CD4-positive, alpha-beta T cell treated with Interleukin-6 at 100 ng/mL for 8 hours (primary cell): ENCODE measurements at places on chromosomes 3 and 15.

- DNase-seq = no peak
These were observed 56.2 kb downstream of the GABRG3 start for GRCh38 chr15:27027229-27027628.

DNA sequence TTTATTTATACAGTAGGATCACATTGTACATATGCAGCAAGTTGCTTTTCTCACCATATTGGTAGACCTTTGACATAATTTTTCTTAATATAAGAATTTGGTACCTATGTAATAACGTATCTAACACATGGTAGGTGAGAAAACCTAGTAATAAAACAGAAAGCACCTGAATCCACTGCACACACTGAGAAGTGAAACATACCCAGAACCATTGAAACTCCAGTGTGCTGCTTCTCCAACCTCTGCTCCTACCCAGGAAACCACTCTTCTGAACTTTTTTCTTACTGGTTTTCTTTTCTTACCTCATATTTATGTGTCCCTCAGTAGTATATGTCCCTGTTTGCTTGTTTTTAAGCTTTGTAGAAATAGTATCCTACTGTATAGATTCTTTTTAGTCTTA lies 293.0 kb downstream of the UBE2E2 start:
- no peak for DNase-seq

DNA sequence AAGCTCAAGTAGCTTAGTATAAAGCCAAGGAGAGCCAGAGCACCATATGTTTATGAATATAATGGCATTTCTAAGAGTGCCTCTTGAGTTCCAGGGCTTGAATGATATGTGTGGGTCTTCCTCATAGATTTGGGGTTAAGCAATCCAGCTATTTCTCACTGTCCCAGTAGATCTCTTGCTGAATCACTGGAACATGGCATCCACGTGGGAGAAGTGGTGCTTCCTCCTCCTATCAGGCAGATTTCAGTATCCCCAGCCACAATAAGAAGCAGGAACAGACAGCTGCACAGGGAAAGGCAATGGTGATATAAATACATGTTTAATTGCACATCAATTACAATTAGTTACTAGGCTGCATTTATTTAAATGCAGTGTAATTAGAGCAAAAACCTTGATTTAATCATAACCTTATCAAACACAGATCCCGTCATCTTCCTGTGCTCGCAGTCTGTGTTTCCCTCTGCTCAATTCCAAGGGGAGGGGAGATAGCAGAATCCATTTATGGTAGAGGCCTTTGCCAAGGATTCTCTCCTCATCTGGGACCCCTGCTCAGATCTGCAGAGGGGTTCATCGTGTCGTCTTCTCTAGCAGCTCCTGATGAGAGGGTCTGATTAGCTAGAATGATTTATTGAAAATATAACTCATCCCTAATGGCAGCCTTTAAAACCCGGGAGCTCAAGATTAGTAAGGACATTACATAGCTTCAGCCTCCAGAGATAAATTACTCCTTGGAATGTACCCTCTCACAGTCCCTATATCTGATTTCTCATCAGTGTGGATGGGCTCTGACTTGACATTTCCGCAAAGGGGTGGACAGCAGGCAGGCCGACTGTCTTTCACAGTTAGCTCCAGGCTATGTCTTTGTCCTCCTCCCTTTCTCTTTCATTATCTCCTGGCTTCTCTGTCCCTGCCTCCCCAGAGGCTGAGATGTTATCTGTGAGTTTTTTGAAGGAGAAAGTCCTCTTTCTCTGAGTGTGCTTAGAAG lies 775.9 kb downstream of the AGBL1 start:
- no peak for DNase-seq

GRCh38 chr3:85790445-85791030 lies 831.7 kb downstream of the CADM2 start:
- DNase-seq = no peak

DNA sequence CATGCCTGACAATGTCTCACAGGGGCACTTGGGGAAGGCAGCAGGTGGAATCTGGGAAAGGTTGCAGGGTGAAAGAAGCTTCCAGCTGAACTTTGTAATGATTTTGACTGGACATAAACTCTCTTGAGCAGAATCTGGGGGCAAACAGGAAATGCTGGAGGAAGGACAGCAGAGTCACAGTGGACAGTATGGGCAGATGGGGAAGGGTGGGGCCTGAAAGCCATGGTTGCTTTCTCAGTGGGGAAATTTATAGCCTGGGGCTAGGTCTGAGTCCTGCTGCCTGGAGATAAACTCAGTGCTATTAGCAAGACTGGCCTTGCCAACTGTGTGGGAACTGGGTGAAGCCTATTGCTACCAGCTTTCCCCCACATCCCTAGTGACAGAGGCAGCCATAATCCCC lies 203.2 kb downstream of the OSBPL10 start:
- no peak for DNase-seq

DNA sequence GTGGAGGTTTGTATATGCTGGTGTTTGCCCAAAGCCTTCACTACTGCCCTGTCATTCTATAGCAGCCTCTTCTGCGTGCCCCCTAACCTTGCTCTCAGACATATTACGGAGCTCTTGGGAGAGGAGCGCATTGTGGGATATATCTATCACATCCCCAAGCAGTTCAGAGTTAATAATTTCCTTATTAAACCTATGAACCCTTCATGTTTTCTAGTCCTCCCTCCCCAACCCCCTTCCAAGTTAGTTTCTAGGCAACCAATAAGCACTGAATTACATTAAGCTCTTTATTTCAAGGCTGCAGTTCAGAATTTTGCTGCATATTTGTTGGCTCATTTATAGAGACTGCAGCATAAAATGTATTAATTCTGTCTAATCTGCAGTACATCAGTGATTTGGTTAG lies 57.3 kb upstream of the GRM7 start:
- DNase-seq = no peak

DNA sequence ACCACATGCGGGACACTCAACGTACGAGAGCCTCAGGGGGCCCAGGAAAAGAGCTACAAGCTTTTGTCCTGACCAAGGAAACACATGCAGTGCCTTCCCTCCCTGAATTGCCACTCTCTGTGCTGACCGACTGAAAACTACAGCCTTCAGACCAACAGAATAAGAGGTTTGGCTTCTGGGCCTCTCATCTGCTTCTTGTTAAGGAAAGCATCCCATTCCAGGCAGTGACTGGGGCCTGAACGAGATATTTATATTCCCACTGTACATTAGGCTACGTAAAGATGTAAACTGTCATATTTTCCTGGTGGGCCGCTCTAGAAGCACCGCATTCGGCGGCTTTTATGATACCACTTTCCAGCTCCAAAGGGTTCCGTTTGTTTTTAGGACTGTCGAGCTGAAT lies 208.9 kb upstream of the TPM1 start:
- DNase-seq = no peak

GRCh38 chr3:188796122-188796631 lies 375.6 kb upstream of the TPRG1 start:
- DNase-seq = no peak

DNA sequence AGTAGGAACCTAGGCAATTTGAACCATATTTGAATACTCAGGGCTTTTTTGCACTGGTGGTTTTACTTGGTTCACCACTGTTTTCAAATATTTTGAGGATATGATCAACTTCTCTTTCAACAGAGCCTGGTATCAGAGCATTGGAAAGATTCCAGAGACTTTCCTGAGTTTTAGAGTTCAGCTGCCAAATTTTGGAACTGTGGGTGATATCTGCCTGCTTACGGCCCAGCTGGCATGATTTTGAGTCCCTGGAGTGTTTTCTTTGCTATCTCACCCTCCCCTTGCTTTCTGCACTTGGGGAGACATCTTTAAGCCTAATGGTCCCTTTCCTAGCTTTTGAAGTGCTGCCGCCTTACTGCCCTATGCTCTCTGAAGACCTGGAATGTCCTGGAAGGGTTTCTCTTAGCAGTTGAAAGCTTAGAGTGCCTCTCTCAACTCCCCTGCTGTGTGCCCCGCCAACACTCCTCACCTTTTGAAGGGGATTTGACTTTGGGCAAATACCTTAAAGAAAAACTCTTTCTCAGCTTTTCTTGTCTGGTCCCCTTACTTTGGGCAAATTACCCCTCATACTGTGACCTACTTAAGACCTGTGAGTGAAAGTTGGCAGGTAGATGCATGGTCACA lies 539.1 kb downstream of the MFSD1 start:
- DNase-seq = no peak

DNA sequence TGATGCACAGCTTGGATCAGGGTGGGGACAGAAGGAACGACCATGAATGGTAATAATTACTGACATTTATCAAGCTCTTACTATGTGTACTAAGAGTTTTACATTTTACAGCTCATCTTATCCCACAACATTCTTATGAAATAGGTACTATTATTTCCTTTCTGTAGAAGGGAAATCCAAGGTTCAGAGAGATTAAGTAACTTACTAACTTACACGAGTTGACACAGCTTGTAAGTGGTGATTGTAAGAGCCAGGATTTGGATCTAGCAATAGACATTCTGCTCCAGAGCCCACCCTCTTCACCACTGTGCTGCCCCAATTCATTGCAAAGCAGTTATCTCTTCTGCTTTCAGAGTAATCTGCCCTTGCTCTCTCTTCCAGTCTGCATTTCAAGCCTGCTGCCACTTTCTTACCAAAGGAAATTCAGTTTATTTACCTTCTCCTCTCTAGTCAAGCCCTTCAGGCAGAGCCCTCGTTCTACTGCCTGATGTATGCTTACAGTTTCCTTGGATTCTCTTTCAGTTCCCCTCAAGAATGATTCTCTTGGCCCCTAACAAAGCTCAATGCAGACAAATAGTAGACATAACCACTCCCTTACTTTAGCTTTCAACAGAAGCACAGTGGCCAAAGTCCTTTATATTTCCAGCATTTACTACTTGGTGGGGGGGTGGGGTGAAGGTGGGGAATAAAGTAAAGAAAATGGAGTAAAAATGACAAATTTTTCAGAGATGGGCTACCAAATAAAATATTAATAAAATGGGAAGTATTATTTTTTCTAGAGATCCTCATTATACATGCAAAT lies 65.8 kb downstream of the ATP8B4 start:
- no peak for DNase-seq

GRCh38 chr15:62059816-62060112 lies 483 bp downstream of the VPS13C start:
- peak; percentile 43 for DNase-seq

DNA sequence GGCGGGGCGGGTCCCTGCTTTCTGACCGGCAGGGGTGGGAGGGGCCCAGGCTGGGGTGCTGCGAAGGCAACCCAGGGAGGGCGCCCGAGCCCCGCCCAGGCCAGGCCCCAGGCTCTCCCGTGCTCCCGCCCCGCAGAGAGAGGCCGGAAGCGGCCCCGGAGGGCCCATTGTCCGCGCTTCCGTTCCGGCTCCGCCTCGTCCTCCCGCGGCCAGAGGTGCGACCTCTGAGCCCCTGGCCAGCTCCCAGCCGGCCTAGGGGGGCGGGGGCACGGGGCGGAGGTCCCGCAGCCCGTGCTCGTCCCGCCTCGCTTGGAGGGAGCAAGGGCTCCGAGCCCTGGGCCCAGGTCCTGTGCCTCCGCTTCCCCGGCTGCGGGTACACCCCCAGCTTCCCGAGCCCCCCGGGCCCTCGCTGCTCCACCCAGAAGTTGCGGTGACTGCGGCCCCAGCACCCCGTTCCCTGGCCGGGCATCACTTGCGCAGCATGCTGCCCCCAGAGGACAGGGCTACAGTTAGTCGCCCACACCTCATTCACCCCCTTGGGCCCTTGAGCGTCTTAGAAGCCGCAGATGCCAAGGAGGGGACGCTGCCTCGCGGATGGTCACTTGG lies 20.4 kb upstream of the PLXND1 start:
- DNase-seq = peak; percentile 52

- no peak for DNase-seq
These were observed 16.2 kb downstream of the MBNL1 start for GRCh38 chr3:152284906-152285305.

GRCh38 chr15:45523166-45523460 lies 558 bp upstream of the SLC30A4 start:
- no peak for DNase-seq

DNA sequence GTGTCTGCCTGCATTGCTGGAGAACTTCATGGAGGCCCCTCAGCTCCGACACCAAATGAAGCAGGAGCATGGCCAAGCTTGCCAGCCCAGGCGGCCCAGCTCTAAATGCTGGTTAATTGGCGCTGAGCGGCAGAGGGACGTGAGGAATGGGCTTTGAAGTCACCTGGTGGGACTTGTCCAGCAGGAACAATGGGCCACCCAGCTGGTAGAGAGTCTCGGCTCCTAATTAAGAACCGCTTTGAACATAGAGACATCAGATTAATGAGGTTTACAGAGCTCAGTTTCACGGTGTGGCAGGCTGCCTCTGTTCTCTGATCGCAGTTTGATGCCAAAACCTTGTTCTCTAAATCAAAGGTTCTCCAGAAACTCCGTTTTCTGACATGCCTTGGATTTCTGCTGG lies 77.5 kb upstream of the LINGO1 start:
- no peak for DNase-seq

- no peak for DNase-seq
These were observed 11.8 kb upstream of the CDV3 start for GRCh38 chr3:133561679-133562078.

DNA sequence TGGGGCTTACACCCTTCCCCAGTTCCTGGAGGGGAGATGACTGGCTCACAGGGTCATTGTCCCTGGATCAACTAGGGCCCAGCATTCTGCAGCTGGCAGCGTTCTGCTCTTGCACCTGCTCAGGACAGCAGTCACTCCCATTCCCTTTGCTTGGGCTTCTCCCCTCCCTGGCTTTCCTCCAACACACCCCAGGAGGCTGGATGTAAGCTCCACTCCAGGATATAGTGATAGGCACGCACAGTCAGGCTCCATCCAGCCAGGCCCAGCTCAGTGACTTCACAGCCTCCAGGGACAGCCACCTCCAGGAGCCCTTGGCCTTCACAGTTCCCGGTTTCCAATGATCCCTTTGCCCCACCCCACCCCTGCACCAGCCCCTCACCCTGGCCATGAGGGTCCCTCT lies 1.9 kb downstream of the SPTBN5 start:
- no peak for DNase-seq

GRCh38 chr15:100726421-100727190 lies 124.2 kb downstream of the ASB7 start:
- DNase-seq = no peak

- no peak for DNase-seq
These were observed 678.6 kb downstream of the MECOM start for GRCh38 chr3:168984872-168985271.

DNA sequence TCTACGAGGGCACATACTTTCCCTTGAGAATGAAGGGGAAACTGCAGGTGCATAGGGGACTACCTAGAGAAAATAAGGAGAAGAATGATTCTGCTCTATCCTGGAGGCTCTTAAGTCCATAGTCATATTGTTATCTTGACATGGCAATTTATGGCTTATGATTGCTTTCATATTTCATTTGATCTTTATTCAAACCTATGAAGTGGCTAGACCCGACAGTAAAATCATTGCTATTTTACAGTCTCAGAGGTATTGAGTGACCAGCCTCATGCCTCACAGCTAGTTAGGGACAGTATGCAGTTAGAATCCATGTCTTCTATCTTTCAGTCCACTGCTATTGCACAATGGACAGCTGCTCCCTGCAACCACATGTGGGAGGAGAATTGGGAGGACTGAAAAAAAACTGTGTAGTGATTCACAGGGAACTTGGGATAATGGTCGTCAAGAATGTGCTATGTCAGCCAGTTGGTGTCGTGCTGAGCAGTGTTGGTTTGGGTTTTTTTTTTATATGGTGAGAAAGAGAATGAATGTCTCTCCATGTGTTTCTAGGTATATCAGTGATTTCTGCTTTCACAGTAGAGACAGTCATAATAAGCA lies 63.2 kb upstream of the SPPL2A start:
- no peak for DNase-seq

GRCh38 chr3:15750143-15750542 lies 47.6 kb downstream of the ANKRD28 start:
- DNase-seq = no peak
